ENCODE measurements at places on chromosomes 2 and 18. TPM values are rescaled to one million over a fixed set of nuclear protein-coding genes. Genes with fewer than 3 reads are reported as not detected.

- no peak for DNase-seq
These were observed 16.4 kb upstream of the TMEM247 start for GRCh38 chr2:46462936-46463335.

GRCh38 chr18:58674863-58675472 lies 3.7 kb downstream of the MALT1 start:
- DNase-seq, result no peak

GRCh38 chr2:20542746-20543468 lies 96.0 kb downstream of the RHOB start:
- DNase-seq, result no peak

- DNase-seq, result no peak
These were observed 13.7 kb upstream of the NEU4 start for GRCh38 chr2:241795021-241795999.

DNA sequence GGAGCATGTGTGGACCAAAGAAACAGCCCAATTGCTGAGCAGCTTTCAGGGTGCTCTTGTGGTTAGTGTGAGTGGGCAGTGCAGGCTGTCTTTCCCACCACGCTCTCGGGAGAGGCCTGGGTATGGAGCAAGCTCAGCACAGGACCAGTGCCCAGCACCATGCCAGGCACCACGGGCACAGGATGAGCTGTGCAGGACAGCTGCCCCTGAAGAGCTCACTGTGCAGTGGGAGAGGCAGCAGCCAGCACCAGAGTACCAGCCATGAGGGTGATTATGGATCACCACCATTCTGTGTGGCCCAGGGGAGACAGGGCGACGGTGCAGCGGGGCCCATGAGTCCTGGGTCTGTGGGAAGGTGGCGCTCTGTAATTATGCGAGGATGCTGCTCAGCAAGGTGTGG lies 29.7 kb upstream of the FAHD2A start:
- no peak for DNase-seq

GRCh38 chr2:121409388-121409787 lies 121.3 kb upstream of the RNU4ATAC start:
- no peak for DNase-seq

DNA sequence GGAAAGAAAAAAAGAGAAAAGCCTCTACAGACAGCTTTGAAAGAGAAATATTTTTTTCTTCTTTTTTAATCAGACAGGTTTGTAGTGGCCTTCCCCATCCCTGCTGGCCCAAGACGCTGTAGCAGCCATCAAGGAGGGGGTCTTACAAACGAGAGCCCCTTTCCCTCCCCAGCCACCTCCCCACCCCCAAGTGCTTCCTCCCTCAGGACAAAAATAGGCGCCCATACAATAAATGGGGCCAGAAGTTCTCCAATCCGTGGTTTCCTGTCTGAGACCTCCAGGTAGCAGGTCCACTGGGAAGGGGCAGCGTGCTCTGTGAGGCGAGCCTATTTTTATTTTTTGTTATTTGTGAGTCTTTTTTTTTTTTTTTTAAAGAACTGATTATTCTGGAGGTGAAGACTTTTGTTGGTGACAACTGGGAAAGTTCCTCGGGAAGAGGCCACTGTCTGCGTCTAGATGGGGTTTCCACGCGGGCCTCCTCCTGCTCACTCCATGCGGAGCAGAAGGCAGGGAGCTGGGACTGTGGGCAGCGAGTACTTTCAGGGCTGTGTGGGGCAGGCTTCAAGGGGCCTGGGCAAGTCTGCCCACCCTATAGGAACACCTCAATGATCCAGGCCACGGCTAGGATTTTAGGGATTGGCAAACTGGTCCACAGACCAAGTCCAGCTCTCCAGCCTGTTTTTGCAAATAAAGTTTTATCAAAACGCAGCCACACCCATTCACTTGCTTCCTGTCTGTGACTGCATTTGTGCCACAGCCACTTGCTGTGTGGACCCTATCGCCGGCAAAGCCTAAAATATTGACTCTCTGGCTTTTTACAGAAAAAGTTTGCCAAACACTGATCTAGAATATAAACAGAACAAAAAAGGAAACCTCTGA lies 139.6 kb downstream of the CTIF start:
- DNase-seq, result no peak

DNA sequence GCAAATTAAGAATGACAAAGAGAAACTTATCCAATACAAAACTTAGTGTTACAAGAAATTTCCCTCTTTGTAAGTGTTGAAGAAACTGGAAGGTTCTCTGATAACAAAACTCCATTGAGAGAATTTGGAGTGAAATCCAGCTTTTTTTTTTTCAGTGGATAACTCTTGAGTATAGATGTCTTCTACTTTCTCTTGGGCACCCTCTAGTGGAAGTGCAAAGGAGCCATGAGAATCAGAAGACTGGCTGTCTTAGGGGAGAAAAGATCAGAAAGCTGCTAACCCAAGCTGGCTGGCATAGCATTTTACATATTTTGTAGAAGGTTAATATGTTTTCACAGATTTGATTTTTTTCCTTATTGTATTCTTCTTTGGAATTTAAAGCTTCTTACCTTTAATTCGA lies 138.8 kb upstream of the SATB2 start:
- DNase-seq, result no peak

GRCh38 chr2:174051741-174052583 lies 86.8 kb upstream of the SP3 start:
- no peak for DNase-seq

DNA sequence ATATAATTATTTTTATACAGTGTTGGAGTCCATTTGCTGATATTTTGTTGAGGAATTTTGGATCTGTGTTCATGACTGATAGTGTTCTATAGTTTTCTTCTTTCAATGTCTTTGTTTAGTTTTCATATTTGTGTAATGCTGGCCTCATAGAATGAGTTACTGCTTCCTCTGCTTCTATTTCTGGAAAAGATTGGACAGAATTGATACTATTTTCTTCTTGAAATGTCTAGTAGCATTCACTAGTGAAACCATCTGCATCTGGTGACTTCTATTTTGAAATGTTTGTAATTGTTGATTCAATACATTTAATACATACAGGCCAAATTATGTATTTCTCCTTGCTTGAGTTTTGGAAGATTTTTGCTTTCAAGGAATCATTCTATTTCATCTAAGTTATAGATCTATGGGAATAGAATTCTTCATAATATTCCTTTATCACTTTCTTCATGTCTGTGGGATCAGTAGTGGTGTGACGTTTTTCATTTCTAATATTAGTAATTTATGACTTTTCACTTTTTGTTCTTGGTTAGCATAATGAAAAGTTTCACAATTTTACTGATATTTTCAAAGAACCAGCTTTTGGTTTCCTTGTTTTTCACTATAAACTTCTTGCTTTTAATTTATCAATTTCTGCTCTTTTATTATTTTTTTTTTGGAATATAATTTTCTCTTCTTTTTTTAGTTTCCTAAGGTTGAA lies 509.9 kb upstream of the VRK2 start:
- DNase-seq, result no peak

GRCh38 chr2:143728498-143728897 lies 599.3 kb downstream of the ARHGAP15 start:
- no peak for DNase-seq

DNA sequence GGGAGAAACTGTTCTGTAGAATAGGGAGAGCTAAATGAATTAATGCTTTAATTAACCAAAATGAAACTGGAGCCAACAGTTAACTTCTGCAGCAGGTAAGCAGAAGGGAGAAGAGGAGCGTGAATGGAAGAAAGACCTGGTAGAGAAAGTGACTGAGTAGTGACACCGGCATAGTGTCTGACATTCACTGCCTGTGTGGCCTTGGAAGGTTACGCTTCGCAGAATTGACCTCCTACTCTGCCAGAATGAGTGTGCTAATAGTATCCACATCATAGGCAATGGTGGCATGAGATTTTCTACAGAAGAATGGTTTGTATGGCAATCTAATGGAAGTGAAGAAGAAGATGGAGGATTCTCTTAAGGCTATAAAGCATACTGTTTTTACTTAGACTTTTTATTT lies 614.4 kb downstream of the CPS1 start:
- no peak for DNase-seq

- DNase-seq, result no peak
These were observed 306.7 kb upstream of the ACVR2A start for GRCh38 chr2:147538088-147538487.

DNA sequence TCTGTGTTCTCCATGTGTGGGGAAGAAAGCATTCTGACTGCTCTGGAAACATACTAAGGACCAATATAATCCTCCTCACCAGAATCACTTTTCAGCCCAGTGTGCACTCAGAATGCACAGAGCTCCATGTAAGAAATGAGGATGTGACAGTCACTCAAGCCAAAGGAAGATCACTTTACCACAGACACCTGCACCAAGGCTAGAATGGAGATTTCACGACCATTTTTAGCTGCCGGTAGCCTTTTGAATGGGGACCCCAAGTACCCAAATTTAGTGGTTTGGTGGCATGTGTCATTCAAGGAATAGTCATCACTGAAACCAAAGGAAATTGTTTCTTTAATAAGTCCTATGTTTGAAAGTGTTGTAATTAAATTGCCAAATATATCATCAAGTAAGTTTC lies 613.2 kb upstream of the ACVR2A start:
- no peak for DNase-seq

DNA sequence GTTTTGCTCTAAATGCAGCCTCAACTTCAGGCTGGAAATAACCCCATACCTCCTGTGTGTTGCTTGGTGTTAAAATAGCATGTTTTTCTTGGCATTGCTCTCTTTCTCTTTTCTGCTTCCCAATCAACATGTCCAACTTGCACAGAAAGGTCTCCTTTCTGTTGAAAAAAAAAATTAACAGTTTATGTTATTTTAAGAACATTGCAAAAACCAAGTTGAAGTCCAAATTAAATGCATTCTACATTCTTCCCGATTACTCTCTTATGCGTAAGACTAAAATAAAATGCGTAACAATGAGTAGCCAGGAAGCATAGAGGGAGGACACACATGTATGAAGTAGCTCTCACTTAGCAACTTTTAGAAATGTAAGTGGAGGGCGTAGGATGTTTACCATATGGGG lies 1406.1 kb upstream of the NXPH2 start:
- no peak for DNase-seq

GRCh38 chr2:21404827-21405625 lies 281.3 kb downstream of the TDRD15 start:
- DNase-seq, result no peak

GRCh38 chr2:223522796-223523195 lies 79.4 kb downstream of the SCG2 start:
- DNase-seq, result no peak

- DNase-seq, result no peak
These were observed 3.0 kb upstream of the IRS1 start for GRCh38 chr2:226802573-226802972.

DNA sequence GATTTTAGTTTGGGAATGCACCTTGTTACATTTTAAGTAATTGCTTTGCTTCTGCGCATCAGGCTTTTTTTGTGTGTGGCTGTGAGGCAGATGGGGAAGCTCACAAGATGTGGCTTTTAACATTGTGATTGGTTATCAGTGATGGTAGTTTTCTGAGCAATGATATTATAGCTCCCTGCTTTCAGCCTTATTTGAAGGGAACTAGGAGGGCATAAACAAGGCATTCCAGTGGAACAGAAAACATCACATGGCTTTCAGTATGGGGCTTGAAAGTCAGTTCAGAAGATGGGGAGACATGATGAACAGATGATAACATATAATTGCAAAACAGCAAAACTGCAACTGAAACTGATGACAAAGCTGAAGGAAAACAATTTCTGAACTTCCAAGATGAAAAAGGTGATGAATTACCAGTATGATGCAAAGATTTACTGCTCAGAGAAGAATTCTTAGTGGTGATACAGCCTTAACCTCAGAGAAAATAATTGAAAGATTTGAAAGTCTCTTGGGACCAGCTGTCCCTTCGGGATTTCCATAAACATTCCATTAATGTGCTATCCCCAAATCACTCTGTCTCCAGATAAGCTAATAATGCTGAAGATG lies 439.7 kb downstream of the RND3 start:
- DNase-seq, result no peak

GRCh38 chr2:166333801-166334200 lies 41.9 kb downstream of the SCN9A start:
- no peak for DNase-seq

DNA sequence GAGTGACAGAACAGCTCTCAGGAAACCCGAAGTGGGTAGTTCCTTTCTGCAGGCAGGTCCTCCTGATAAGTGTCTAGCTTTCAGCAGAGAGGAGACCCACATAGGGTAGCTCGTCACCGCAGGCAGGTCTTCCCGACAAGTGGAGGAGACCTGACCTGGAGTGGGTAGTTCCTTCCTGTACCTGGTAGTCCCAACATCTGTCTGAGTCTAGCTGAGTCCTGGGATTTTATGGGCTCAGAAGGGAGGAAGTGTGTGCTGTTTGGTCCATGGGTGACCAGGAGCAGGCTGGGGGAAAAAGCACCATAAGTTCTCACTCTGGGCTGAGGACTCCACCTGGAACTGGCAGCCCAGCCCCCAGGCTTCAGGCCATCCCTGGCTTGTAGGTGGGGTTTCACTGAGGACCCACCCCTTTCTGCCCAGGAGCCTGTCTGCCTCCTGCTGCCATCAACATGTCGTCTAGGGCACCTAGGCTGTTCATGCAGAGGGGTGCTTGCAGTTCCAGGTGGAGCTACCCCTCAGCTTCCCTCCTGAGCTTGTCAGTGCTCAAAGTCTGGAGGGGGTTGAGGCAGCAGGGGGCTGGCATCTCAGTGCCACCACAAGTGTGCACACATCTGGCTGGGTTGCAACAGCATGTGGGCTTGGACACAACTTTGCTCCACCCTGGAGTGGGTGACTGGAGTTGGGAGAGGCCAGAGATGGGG lies 9.4 kb downstream of the DYSF start:
- peak; percentile 33 for DNase-seq

- DNase-seq, result no peak
These were observed 171.9 kb downstream of the FMNL2 start for GRCh38 chr2:152506843-152507242.

- DNase-seq, result no peak
These were observed 69.0 kb upstream of the ZCCHC2 start for GRCh38 chr18:62453864-62454263.

DNA sequence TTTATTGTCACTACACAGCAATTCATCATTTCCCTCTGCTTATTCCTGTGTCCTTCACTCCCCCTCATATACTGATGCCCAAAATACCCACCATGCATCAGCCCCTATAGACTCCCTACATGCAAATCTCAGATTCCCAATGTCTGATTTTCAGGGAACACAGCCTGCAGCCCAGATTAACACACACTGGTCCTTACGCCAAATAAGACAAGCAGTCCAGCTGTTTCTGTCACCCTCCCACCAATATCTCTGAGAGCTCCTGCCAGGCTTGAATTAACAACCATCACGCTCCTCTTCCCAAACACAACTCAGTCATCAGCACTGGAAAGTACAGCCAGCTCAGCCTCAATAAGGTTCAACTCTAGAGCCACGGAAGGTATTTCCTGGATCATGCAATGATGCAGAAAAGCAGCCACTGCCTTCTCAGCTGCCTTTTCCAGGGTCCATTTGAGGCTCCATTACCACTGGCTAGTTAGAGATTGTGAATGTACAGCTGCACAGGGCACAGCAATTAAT lies 39.0 kb upstream of the SLC35F5 start:
- no peak for DNase-seq

GRCh38 chr18:79393181-79393634 lies 2.5 kb upstream of the NFATC1 start:
- DNase-seq, result peak; percentile 54

SERPINB4 gene
- not detected for total RNA-seq

C2orf15 gene
- total RNA-seq, result 3.7 TPM

PPP1R1C gene
- total RNA-seq, result not detected

FBXO41 gene
- 8.4 TPM for total RNA-seq

ACKR3 gene
- total RNA-seq, result 21.9 TPM

CCDC102B gene
- 3.5 TPM for total RNA-seq

UGT1A10 gene
- total RNA-seq, result 168 TPM

GORASP2 gene
- total RNA-seq, result 30.6 TPM

CD302 gene
- total RNA-seq, result 38.0 TPM

CPLX4 gene
- total RNA-seq, result not detected

UCN gene
- total RNA-seq, result not detected

FEV gene
- 6.7 TPM for total RNA-seq

DNMT3A gene
- total RNA-seq, result 34.3 TPM

FARSB gene
- 12.8 TPM for total RNA-seq

IL1A gene
- not detected for total RNA-seq

SIX2 gene
- not detected for total RNA-seq

All from Peyer's patch (tissue), 4 donors.